ENCODE measurements at places on chromosomes 6 and 20.
A peak's percentile ranks its signal among the peaks of the same experiment; 100 is the strongest.

- no peak for DNase-seq
Observed at GRCh38 chr20:11918981-11919380, 1.3 kb downstream of the BTBD3 start.

- peak; percentile 15 for DNase-seq
Observed at GRCh38 chr6:97215157-97215769, 67.8 kb downstream of the MMS22L start.

GRCh38 chr6:138869398-138869797, 73.5 kb downstream of the ECT2L start:
- DNase-seq, result no peak

DNA sequence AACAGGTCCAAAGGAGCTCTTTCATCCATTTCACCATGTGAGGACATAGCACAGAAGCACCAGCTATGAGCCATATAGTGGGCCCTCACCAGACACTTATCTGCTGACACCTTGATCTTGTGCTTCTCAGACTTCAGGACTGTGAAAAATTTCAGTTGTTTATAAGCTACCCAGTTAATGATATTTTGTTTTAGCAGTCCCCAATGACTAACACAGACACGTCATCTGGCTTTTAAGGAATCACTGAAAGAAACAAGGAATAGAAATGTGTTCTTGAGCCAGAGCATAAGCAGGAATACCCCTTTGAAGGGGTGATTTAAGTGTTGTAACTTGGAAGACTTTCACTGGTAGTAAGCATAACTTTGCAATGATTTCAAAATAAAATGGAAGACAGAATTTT, 214.7 kb upstream of the PTCHD4 start:
- no peak for DNase-seq

- DNase-seq, result no peak
Observed at GRCh38 chr20:20557406-20557805, 155.0 kb downstream of the RALGAPA2 start.

All from activated CD4-positive, alpha-beta T cell treated with anti-CD3 and anti-CD28 coated beads for 36 hours (primary cell).